Activated CD4-positive, alpha-beta T cell treated with anti-CD3 and anti-CD28 coated beads for 24 hours (primary cell): ENCODE measurements at places on chromosomes 7 and 10.

DNA sequence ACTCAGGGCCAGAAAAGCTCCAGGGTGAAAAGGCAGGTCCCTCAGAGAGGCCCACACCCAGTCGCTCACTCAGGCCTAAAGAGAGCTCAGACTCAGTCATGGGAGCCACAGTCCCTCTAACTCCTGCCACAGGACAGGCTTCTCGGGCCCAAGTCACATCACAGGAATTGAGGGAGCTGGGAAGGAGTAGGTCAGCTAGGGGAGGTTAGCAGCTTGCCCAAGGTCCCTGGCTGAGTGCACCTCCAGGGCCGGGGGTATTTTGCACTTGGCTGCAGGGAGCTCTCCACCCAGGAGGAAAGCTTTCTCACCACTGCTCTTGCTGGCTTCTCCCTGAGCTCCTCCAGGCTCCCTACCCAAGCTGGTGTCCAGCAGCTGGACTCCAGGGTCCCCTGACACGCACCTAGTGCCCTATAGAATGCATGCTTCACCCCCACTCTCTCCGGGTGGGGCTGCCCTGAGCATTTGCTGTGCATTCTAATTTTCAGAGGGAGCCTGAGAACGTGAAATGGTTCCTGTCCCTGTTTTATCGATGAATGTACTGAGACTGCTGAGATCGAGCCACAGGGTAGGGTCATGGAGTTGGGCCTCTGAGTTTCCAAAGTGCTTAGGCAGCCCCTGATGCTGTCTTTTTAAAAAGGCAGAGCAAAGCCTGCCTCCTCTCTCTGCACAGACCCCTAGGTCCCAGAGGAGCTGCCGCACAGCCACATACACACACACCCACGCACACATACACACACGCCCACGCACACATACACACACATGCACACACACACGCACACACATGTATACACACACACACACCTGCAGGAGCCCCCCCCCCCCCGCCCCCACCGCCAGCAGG, 37.9 kb upstream of the RET start:
- DNase-seq: no peak

- no peak for DNase-seq
These were observed 738.8 kb upstream of the POT1 start for GRCh38 chr7:125668321-125668993.

GRCh38 chr10:121579656-121580055, 18.6 kb downstream of the FGFR2 start:
- DNase-seq: no peak

GRCh38 chr10:115335366-115335765, 242.2 kb downstream of the ATRNL1 start:
- no peak for DNase-seq

GRCh38 chr7:155471718-155472117, 13.8 kb downstream of the EN2 start:
- DNase-seq: no peak

- DNase-seq: no peak
These were observed 68.5 kb upstream of the BMPER start for GRCh38 chr7:33836797-33837355.

- DNase-seq: no peak
These were observed 145.2 kb downstream of the RNF133 start for GRCh38 chr7:122553761-122554160.
